Stimulated activated CD8-positive, alpha-beta memory T cell treated with anti-CD3 and anti-CD28 coated beads, Interleukin-2, amount 100 ng/mL, for 1 hour (primary cell): ENCODE measurements at places on chromosomes 4 and X.

- no peak for DNase-seq
Measured at GRCh38 chr4:185039508-185040273, 21.4 kb downstream of the HELT start.

DNA sequence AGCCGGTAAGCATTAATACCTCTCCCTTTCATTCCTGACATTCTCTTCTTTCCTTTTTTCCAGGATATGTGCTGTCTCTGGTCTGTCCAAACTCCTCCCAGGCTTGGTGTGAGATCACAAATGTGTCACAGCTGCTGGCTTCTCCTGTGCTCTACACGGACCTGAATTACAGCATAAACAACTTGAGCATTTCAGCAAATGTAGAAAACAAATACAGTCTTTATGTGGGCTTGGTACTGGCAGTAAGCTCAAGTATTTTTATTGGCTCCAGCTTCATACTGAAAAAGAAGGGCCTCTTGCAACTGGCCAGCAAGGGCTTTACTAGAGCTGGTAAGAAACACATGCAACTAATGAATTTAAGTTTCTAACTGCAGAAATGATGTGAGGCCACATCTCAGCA, 8.4 kb downstream of the NIPAL1 start:
- no peak for DNase-seq

DNA sequence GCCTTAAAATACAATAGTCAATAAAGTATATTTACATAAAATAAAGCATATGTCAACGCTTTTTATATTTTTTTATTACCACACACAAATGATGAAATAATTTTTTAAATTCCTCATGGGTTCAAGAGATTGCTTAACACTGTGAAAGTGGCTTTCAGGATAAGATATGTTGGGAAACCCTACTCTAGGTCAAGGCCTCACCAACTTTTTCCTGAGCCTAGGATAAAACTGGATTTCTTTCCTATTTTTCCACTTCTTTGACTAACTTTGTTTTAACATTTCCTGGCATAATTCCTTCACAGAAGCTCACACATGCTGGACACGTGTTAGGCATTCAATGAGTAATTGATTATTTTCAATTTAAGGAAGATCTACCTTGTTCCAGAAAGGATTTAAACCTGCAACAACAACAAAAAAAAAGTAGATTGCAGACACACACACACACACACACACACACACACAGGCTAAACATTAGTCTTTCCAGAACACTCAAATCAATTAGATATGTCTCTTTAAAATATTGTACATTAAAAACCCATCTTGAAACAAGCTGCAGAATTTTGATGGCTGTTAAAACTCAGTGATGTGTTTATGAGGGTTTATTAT, 9.1 kb downstream of the KLB start:
- DNase-seq, result no peak

- no peak for DNase-seq
Measured at GRCh38 chrX:55716937-55717336, 612 bp upstream of the RRAGB start.

DNA sequence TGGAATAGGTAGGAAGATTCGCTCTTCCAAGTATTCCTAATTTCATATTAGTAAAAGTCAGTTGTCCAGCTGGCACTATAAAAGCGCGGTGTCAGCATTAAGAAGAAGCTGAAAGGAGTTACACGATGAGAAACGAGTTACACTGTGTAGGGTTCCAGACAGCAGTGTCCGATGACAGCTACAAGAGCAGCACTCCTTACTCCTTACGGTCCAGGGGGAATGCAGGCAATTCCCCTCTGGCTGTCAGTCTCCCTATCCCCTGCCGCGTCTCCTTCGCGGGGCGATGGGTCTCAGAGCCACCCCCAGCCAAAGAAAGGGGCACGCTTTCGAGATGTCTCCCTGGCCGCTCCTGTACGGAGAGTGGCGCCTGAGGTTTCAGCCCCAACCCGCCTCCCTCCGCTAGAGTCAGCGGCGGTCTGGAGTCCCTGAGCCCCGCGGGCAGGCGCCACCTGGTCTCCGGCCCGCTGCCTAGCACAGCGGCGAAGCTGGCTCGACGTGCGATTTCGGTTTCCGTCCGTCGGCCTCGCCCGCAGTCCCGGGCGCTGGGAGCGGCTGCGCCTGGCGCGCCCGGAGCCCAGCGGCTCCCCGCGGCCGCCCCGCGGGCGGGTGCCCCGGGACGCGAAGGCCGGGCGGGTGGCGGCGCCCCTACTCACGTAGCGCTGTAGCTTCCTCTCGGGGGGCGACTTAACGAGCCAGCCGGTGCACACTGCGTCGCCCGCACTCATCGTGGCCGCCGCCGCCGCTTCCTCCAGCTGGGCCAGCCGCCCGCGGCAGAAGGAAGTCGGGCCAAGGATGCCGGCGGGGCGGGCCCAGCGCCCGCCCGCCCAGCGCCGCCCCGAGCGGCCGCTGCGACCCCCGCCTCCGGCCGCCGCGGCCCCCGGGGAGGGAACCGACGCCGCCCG, at the start of gene GAB3:
TSS of gene GAB3 (minus strand) at position 777 of the 902 bp plus-strand sequence. CDS start at position 725, 52 bp downstream.
- no peak for DNase-seq

GRCh38 chr4:86048426-86048825, 311.4 kb downstream of the MAPK10 start:
- DNase-seq, result no peak

DNA sequence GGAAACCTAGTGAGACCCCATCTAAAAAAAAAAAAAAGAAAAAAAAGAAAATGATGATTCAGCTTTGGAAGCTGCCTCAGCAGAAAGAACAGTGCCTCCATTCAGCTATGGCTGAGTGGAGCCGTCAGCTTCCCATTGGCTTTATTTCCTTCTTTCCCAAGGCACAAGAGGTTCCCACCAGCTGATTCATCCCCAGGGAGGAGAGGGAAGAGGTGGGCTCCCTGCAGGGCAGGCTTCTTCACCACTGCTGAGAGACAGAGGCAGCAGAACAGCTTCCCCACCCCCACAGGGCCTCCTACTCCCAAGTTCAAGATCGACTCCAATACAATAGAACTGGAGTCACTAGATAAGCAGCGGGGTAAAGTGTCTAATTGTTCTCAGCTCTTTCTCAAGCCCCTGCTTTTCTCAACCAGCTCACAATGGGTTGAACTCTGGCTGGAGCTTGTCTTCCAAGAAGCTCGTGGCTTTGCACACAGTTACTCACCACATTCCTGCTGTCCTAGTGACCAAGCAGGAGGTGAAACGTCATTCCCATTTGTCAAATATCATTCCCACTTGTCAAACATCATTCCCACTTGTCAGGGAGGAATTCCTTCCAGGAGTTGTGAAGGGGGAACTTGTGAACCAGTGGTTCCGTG, 47.8 kb downstream of the FHDC1 start:
- no peak for DNase-seq

DNA sequence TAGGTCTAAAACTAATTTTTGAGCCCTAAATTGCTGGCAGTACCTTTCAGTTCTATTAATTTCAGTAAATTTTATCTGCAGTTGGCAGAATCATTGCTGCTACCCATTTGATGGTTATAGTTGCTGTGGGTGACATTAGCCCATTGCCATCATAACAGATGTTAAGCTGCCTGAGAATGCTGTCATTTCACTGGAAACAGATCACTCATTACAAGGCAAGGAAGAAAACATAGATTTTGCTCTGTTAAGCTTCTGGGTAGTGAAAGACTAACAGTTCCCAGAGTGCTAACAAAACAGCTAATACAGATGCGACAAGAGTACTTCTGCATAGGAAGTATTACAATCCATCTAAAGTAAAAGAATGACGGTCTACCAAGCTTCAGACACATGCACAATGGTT, 213.2 kb downstream of the SPANXN3 start:
- no peak for DNase-seq

- no peak for DNase-seq
Measured at GRCh38 chr4:3736806-3737205, 29.4 kb upstream of the ADRA2C start.
